Vagina (tissue), 2 donors: ENCODE measurements at places on chromosomes 1 and 21.

DNA sequence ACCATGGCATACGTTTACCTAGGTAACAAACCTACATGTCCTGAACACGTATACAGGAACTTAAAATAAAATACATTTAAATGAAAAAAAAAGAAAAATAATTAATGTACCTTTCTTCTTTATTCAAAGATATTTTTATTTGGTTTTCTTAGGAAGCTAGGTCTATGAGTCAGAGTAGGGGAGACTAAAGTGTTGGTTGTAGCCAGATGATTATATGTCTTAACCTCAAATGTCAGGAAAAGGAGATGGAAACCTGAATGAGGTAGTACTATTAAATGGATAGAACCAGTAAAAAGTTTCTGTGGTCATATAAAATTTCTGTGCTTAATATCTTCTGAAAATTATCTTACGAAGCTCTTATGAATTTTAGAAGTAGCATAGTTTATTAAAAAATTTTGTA lies 275.8 kb downstream of the KCTD3 start:
- no peak for DNase-seq

GRCh38 chr1:195740862-195741261 lies 867.4 kb downstream of the KCNT2 start:
- DNase-seq = no peak

GRCh38 chr1:33477451-33477850 lies 5.0 kb downstream of the ZSCAN20 start:
- no peak for DNase-seq

DNA sequence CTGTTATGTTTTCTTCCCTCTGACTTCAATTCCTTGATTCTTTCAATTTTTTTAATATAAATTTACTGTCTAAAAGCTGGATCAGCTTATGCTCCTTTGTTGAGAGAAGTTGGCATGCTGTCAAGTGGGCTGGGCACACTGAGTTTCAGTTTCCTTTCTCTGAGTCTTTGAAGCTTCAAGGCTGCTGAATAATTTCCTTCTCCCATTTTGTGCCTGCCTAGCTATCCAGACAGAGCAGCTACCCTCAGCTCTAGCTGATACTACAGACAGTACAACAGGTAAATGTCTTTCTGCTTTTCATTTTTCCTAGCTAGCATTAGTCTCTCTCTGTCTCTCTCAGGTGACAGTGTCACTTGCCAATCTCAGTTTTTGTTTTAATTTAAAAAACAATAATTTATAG lies at the start of gene IFI44:
IFI44 (plus strand) TSS at position 204 of the 400 bp plus-strand sequence. CDS start 365 bp downstream, outside the sequence.
- no peak for DNase-seq

DNA sequence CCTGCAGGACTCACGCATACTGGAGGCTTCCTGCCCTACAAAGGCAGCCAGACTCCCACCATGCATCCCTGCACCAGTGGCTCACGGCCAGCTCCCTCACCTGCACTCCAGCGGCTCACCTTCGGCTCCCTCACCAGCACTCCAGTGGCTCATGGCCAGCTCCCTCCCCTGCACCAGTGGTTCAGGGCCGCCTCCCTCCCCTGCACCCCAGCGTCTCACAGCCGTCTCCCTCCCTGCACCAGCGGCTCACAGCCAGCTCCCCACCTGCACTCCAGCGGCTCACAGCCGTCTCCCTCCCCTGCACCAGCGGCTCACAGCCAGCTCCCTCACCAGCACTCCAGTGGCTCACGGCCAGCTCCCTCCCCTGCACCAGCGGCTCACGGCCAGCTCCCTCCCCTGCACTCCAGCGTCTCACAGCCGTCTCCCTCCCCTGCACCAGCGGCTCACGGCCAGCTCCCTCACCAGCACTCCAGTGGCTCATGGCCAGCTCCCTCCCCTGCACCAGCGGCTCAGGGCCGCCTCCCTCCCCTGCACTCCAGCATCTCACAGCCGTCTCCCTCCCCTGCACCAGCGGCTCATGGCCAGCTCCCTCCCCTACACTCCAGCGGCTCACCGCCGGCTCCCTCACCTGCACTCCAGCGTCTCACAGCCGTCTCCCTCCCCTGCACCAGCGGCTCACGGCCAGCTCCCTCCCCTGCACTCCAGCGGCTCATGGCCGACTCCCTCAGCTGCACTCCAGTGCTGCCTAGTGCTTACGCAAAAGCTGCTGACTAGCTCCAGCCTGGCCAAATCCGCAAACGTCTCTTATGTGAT lies 324.5 kb downstream of the NPHP4 start:
- DNase-seq = no peak

GRCh38 chr1:11736746-11737639 lies 1.1 kb downstream of the AGTRAP start:
- DNase-seq = no peak

- DNase-seq = no peak
Observed at GRCh38 chr1:40044110-40044509, 3.6 kb downstream of the CAP1 start.

- no peak for DNase-seq
Observed at GRCh38 chr1:204652497-204652896, 33.0 kb downstream of the LRRN2 start.

DNA sequence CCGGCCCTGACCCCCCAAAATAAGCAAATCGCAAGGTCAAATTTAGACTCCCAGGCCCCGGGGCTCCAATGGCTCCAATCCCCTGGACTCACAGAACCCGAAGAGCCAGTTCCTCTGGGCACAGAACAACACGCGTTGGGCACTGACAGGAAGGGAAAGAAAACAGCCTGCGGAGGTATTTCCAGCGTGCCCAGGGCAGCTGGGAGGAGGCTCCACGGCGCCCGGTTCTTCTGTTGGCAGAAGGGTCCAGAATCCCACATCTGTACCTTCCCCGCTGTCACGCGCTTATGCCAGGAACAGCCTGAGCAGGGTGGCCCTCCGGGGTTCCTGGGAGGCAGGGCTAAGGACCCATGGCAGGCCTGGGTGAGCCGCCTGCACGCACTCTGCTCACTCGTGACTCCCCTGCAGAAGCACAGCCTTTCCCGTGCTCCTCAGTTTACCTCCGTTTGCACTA lies 85.5 kb downstream of the RIPK4 start:
- no peak for DNase-seq

DNA sequence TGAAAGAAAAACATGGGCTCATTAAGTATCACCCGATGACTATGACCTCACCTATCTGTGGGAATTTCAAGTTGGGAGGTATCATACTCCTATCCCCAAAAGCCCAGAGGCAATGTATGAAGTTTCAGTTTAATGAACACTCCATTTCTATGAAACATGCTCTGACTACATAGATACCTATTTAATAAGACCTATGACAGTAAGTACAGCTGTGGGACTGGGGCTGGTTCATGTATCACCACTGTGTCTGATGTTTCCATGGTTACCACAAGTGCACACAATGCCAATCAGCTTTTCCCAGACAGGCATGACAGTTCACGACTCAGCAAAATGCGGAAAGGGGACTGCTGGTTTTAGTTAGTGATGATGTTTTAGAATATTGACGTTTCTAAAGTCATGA lies 167.7 kb downstream of the SIPA1L2 start:
- no peak for DNase-seq

DNA sequence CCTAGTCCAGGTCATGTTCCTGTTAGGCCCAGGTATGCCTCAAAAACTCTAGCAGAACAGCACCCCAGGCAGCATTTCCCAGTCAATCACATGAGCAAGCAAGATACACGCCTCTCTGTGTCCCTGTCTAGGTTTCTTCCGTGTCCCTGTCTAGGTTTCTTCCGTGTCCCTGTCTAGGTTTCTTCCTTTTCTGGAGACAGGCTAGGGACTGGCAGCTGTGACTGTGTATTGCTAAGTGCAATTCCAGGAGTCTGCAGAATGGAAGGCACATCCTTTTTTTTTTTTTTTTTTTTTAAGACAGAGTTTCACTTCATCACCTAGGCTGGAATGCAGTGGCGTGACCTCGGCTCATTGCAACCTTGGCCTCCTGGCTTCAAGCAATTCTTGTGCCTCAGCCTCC lies 77.6 kb downstream of the SETD4 start:
- DNase-seq = no peak

GRCh38 chr1:105664495-105664894 lies 1392.0 kb upstream of the PRMT6 start:
- DNase-seq = no peak

- no peak for DNase-seq
Observed at GRCh38 chr1:154983776-154984466, 777 bp downstream of the FLAD1 start.

DNA sequence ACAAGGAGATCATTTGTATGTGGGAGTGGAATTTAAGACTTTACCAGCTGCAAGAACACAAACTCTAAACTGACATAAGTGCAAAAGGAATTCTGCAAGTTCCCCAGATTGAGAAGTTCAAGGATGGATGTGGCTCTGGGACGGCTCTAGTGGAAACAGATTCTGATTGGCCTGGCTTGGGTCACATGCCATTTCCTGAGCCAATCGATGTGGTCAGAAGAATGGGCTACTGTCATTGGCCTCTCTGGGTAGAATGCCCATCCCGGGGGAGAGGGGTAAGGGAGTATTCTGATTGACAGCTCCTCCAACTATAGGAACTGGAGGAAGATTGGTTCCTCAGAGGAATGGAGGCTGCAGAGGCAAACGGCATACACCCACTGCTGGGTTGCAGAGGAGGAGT lies 6.0 kb upstream of the IFNLR1 start:
- no peak for DNase-seq

GRCh38 chr1:27095576-27095975 lies 59.3 kb downstream of the SLC9A1 start:
- DNase-seq = no peak

GRCh38 chr1:15196807-15197530 lies 43.4 kb downstream of the TMEM51 start:
- DNase-seq = no peak

GRCh38 chr1:168335500-168335899 lies 54.8 kb downstream of the TBX19 start:
- DNase-seq = no peak

DNA sequence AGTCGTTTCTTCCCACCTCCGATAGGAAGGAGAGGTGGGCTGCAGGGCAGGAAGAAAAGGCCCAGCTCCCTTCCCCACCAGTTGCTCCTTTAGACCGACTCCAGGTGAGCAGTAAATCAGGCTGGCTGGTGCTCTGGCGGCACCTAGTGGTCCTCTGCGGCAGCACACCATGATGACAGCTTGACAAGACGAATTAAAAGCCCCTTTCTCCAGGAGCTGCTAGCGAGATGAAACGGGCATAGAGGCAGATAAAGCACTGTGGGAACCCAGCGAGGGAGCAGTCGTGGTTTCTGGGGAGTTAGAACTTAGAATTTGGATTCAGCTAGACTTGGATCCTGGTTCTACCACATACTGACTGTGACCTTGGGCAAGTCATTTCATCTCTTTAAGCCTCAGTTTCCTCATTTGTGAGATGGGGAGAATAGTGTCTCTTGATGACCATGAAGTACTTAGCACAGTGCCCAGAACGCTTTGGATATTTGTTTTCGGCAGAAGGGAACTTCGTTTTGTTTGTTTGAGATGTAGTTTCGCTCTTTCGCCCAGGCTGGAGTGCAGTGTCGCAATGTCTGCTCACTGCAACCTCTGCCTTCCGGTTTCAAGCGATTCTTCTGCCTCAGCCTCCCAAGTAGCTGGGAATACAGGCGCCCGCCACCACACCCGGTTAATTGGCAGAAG lies 21.8 kb upstream of the COL9A2 start:
- no peak for DNase-seq

DNA sequence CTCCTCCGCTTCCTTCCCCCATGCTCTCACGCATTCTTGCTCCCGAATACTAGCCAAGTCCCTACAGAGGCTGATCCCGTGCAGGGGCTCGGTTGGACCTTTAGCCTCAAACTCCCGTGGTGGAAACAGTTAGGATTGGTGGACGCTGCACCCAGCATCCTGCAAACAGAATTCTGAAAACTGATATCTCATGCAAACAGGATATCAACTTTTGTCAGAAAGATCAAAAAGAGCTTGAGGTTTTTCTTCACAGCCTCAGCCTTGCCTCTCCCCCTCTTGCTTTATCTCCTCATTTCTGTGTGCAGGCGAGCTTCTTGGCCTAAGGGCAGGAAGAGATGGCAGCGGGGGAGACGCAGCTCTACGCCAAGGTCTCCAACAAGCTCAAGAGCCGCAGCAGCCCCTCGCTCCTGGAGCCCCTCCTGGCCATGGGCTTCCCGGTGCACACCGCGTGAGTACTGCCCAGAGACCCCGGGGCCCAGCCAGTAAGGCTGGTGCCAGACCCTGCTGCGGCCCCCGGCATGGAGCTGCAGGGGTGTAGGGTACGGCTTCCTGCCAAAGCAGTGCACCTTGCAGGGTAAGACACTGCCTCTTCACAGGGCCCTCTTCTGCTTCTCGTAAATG lies at the start of gene UBASH3A:
UBASH3A (plus strand) TSS at position 292 of the 621 bp plus-strand sequence; CDS start at position 336, 44 bp downstream.
- no peak for DNase-seq

DNA sequence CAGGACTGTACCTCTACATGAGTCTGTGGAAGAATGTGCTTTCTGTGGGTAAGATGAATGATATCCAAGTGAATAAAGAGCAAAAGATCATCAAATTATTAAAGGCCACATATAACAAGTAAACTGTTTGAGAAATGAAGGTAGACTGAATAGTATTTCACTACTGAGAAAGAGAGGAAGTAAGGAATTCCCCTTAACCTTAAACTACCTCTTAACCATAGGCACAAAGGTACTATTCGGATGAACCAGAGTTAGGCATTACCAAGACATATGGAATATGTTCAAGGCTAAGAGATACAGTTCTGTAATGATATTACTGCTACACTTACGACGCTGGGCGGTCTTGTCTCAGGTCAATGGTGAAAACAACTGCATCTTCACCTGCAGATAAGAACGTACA lies 25.5 kb downstream of the DCAF8 start:
- no peak for DNase-seq

- no peak for DNase-seq
Observed at GRCh38 chr1:86238226-86238625, 81.7 kb upstream of the COL24A1 start.

GRCh38 chr1:20183616-20184271 lies 2.2 kb upstream of the UBXN10 start:
- no peak for DNase-seq

DNA sequence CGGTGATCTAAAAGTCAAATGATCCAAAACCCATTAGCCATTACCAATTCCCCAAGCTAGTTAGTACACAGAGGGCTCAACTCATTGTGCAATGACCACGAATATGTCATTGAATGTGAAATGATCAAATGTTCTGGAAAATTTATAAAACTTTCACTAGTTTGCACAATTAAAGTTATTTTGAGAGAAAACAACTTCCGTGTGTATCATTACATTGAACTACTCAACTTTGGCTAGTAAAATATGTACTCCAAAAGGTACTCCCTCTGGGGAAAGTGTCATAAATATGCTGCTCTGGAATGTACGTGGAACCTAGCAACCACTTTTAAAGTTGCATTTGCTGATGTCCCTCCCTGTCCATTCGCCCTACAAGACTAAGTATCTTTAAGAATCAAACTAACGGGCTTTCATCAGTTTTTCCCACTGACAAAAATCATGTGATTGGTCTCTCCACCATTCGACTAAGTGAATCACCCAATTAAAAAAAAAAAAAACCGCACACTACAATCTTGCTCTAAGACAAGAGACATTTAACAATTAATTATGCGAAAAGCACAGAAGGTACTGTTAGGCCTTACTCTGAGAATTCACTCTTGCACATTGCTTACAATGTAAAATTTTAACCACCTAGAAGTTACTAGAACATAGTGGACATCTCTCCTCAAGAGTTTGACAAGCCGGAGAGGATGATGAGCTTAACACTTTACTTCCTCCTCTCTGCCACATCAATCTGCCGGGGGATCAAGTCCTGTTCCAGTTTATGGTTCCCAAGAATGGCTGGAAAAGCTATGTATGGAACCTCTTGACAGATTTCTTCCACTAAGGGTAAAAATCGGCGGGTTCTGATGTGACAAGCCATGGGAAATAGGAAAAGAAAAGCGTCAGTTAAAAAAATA lies 1.2 kb downstream of the ACBD3 start:
- DNase-seq = no peak

GRCh38 chr21:37058261-37058660 lies 14.6 kb downstream of the PIGP start:
- no peak for DNase-seq

GRCh38 chr1:85862456-85862855 lies 154.2 kb upstream of the ZNHIT6 start:
- DNase-seq = no peak
